ENCODE measurements at places on chromosomes 7 and 10.
A peak's percentile ranks its signal among the peaks of the same experiment; 100 is the strongest.

GRCh38 chr10:46787321-46787615, 124.0 kb upstream of the PTPN20 start:
- no peak for DNase-seq

DNA sequence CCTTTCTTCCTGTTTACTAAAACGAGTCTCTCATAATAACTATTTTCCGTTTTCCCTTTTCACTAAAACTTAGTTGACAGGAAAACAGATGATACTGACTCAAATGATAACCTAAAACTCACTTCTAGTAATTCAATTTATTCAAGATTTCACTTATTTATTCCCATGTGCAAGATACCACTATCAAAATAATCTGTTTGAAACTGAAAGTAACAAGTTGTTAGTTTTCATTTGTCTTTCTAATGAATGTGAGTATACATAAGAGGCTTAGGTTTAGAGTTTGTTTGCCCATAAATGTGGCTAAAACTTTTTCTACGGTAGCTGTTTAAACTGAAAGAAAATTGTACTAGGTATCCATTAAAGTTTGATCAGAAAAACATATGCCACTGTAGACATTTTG, 314.9 kb upstream of the STEAP1 start:
- DNase-seq: no peak

GRCh38 chr10:108454793-108455192, 1290.3 kb upstream of the SORCS1 start:
- no peak for DNase-seq

- DNase-seq: peak; percentile 29
Observed at GRCh38 chr7:119270045-119270464, 1002.9 kb upstream of the KCND2 start.

GRCh38 chr7:119254742-119255141, 1018.2 kb upstream of the KCND2 start:
- no peak for DNase-seq

- peak; percentile 30 for DNase-seq
Observed at GRCh38 chr7:66837007-66837406, 84.0 kb upstream of the TMEM248 start.

DNA sequence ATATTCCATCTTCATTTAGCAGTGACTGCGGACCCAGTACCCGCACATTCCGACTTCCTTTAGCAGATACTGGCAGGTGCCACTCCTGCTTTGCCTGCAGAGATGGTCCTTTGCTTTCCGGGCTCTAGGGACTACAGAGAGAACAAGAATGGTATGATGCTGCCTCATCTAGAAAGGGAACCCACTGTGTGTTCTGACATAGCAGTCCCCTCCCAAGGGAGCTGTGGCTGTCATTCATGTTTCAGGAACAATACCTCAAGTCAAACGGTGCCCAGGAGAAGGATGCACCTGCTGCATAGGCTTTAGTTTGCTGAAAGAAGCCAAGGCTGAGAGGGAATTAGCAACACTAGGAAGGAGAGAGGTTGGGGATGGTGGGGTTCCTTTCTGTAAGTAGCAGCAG, 15.9 kb upstream of the TMEM72 start:
- DNase-seq: no peak

- no peak for DNase-seq
Observed at GRCh38 chr10:34613491-34613890, 201.6 kb downstream of the PARD3 start.

DNA sequence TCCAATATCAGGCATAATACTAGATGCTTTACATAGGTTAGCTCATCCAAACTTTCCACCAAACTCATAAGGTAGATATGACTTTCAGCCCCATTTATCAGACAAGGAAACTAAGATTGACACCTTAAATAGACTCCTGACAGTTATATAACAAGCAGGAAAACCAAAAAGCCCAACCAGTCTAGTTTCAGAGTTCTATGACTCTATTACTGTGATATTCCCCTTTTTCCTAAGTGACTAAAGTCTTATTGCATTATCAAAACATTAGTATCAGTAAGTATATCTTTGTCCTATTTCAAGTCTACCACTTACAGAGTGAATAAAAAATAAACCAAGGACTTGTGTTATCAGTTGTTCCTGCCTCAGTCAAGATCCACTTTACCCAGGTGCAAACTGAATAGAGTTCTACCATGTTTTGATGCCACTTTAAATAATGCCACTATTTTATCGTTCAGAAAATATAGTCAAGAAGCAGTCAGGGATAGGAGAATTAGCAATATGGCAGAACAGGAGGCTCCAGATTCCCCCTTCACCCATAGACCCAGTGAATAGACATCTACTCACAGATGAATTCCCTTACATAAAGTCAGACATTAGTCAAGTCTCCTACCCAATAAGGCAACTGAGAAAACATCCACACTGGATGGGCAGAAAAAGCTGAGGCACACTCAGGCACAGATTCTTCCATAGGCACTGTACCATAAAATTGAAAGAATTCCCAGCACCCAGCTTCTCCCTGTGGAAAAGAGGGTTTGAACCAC, 74.1 kb downstream of the CRPPA start:
- DNase-seq: no peak

DNA sequence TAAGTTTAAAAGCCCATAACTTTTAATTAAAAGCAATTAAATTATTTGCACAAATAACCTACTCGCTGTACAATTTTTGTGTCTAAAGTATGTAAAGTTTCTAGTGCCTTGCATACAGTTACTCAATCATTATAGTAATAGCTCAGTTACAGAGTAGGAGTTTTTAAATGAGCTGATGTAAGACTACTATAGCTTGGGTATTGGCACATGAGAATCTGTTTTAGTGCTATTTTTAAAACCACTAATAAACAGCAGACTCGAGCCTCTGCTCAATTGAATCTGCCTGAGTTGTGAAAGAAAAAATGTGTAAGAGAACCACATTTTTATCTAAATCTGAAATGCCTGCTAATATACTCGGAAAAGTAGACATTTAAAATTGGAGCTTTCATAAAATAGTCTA, 31.1 kb downstream of the CTNNA3 start:
- no peak for DNase-seq

- no peak for DNase-seq
Observed at GRCh38 chr7:93779115-93779514, 111.4 kb downstream of the TFPI2 start.

- DNase-seq: no peak
Observed at GRCh38 chr10:43794181-43794815, 145.6 kb upstream of the ZNF32 start.

DNA sequence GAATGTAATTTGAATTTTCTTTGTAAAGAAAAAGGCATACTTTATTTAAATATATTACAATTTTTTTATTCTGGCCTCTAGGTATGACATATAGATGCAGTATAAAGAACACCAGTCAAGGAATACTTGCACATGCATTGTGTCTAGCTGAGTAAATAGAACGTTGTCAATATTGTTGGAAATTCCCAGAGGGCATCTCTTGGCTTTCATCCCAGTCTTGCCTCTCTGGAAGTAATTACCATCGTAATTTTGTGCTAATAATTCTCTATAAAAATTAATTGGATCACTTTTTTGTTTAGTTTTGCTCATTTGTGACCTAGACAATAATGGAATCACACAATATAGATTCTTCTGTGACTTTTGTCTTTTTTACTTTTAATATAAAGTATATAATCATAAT, 1052.3 kb upstream of the CELF2 start:
- no peak for DNase-seq

- no peak for DNase-seq
Observed at GRCh38 chr10:120953897-120954296, 102.7 kb downstream of the WDR11 start.

- DNase-seq: peak; percentile 60
Observed at GRCh38 chr10:84138478-84139125, 707 bp upstream of the GHITM start.

DNA sequence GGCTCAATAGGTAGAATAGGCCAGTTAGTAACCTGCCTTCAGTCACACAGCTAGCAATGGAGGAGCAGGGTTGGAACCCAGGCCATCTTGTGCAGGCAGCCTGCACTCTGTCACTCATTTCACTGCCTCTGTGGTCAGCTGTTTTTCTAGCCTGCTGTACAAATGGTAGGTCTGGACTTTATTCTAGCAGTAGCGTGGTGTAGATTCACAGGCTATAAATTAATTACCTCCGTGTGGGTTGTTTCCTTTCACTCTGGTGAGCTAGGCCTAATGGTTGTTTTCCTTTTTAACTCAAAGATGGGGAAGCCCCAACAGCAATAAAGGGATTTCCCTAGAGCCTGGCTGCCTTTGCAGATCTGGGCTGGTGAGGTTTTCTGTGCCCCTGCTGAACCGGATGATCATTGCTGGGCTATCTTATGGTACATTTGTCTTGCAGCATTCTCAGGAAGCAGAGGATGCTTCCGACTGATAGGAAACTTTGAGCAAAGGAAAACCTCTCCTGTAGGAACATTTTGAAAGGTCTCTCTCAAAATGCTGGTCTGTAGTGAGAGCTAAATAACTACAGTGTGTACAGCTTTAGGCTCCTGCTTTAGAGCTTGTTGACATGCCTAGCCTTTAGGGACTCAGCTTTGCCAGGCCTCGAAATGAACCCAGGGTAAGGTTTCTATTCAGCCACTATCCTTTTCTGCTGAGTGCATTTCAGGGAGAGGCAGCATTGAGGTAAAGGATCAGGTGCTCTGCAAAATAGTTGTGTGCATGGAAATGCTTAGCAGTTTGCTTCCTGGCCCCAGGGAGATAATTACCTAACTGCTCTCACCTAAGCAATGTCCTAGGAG, 157.4 kb downstream of the ST7 start:
- DNase-seq: no peak

DNA sequence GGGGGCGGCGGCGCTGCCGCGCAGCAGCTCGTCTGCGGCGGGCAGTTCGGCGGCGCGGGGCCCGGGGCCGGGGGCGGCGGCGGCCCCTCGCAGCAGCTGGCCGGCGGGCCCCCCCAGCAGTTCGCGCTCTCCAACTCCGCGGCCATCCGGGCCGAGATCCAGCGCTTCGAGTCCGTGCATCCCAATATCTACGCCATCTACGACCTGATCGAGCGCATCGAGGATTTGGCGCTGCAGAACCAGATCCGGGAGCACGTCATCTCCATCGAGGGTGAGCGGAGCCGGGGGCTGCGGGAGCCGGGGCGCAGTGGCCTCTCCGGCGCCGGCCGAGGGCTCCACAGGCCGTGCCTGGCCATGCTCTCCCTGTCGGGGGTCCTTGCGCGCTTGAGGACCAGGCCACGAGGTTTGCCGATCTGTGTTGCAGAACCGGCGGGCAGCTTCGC, 548 bp downstream of the AGAP3 start:
- no peak for DNase-seq

- no peak for DNase-seq
Observed at GRCh38 chr7:141416650-141417270, 134.4 kb upstream of the AGK start.

DNA sequence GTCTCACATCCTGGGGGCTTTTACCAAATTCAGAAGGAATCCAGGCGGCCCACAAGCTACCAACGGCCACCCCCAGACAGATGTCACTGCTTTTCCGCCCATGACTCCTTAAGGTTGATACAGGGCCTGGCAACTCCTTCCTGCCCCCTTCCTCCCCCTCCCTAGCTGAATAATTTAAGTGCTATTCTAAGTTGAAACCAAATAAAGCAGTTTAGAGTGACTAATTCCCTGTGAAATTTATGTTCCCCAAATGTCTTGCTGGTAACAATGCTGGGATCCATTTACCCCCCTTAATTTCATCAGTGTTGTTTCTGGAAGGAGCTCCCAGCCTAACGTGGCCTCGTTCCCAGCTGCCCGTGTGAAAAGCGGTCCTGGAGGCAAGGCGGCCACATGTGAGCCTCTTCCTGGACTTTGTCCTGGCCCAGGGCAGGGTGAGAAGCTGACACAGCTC, 109.6 kb downstream of the TMEM130 start:
- DNase-seq: no peak

- DNase-seq: no peak
Observed at GRCh38 chr10:77710081-77710551, 72.5 kb upstream of the KCNMA1 start.

- peak; percentile 66 for DNase-seq
Observed at GRCh38 chr7:49766966-49767365, 6.5 kb upstream of the VWC2 start.

DNA sequence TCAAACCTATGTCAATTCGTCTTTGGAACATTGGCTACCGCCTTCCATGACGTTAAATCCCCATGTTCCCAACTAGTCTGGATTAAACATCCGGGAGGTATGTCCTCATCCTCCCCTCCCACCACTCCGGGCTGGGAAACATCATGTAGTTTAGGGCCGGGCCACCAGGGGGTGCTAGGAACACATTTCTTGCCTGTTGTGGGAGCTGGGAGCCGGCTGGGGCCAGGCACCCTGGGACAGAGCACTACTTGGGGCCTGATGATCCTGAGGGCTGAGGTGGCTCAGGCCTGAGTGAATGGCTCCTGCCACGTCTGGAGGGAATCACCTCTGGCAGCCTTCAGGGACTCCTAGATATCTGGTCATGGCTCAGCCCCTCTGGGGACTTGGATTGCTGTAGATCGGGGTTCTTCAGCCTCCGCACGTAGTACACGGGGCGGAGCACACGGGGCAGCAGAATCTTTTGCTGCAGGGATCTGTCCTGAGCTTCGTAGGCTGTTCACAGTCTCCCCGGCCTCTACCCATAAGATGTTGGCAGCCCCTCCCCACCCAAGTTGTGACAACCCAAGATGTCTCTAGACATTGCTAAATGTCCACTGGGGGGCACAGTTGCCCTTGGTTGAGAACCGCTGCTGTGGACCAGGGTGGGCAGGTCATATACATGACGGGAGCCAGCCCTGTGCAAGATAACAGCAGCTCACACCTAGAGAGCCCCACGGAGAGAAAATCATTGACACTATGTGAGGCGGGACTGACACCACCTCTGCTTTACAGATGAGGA, 141.2 kb upstream of the ZNF716 start:
- DNase-seq: no peak

DNA sequence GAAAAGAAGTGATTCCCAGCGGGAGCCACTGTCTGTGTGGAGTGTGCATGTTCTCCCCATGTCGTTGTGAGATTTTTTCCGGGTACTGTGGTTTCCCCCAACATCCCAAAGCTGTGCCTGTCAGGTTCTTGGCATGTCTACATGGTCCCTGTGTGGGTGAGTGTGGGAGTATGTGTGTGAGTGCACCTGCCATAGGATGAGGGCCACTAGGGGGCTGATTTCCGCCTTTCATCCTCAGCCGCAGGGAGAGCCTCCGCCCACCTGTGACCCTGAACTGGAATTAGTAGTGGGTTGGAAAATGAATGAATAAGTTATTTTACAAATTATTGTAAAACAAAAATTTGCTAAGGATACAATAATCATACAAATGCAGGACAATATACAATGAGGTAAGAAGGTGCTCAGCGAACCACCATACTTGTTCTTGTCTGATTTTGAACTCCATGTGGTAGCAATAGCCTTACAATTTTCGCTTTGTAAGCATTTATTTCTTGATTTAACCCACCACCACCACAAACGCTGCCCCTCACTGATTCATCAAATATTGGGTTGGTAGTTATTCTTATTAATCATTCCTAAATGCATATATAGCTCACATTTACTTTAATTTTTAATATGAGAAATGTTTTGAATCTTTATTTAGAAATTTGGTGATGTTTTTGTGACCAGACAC, 641.2 kb upstream of the VSTM2A start:
- DNase-seq: no peak

GRCh38 chr10:78455811-78456210, 422.1 kb downstream of the RPS24 start:
- DNase-seq: no peak

GRCh38 chr7:74092321-74092963, 8.8 kb downstream of the LIMK1 start:
- no peak for DNase-seq

- DNase-seq: no peak
Observed at GRCh38 chr7:155576900-155577508, 30.6 kb upstream of the CNPY1 start.

- no peak for DNase-seq
Observed at GRCh38 chr10:69956741-69957230, 95.9 kb upstream of the MACROH2A2 start.

GRCh38 chr10:108601851-108602250, 1321.5 kb downstream of the XPNPEP1 start:
- no peak for DNase-seq
